IMR-90 (cell line): ENCODE measurements at places on chromosomes 1 and 21. TPM values are rescaled to one million over a fixed set of nuclear protein-coding genes. Genes with fewer than 3 reads are reported as not detected.

MIXL1 gene
- not detected in 2 replicates for total RNA-seq

UMODL1 gene
- total RNA-seq: not detected in 2 replicates

ERICH3 gene
- total RNA-seq: not detected in 2 replicates

SLC25A33 gene
- 3.0 and 3.6 TPM in 2 replicates for total RNA-seq

TINAGL1 gene
- 0.54 and 0.56 TPM in 2 replicates for total RNA-seq

TMOD4 gene
- total RNA-seq: not detected in 2 replicates

DCDC2B gene
- not detected in 2 replicates for total RNA-seq

NT5C1A gene
- not detected in 2 replicates for total RNA-seq

ICOSLG gene
- under 0.01 TPM in 2 replicates for total RNA-seq

TNFRSF9 gene
- total RNA-seq: 0.56 and 0.72 TPM in 2 replicates

SERPINC1 gene
- total RNA-seq: not detected in 2 replicates

GPATCH2 gene
- total RNA-seq: 11.8 and 22.8 TPM in 2 replicates

CR1L gene
- not detected in 2 replicates for total RNA-seq

GPR37L1 gene
- total RNA-seq: not detected in 2 replicates

OR14K1 gene
- total RNA-seq: not detected in 2 replicates

SPATA45 gene
- not detected in 2 replicates for total RNA-seq

FCRLB gene
- 0.90 and 1.1 TPM in 2 replicates for total RNA-seq

KRTAP23-1 gene
- not detected in 2 replicates for total RNA-seq

SLC25A34 gene
- under 0.01 TPM in 1 of 2 replicates, not detected in the other for total RNA-seq

KLHL12 gene
- 33.6 and 38.4 TPM in 2 replicates for total RNA-seq

NID1 gene
- 21.9 and 23.9 TPM in 2 replicates for total RNA-seq

ESPN gene
- under 0.01 TPM in 1 of 2 replicates, not detected in the other for total RNA-seq

FAM151A gene
- total RNA-seq: not detected in 2 replicates

FNDC7 gene
- total RNA-seq: under 0.01 TPM in 1 of 2 replicates, not detected in the other

PGLYRP3 gene
- total RNA-seq: not detected in 2 replicates

TENT5C gene
- total RNA-seq: 4.1 and 5.3 TPM in 2 replicates

ESRRG gene
- total RNA-seq: 0.54 and 0.56 TPM in 2 replicates

LCK gene
- total RNA-seq: not detected in 2 replicates

FAM72B gene
- total RNA-seq: 1.6 and 2.8 TPM in 2 replicates

MMEL1 gene
- total RNA-seq: under 0.01 TPM in 2 replicates

SDC3 gene
- 13.1 and 14.2 TPM in 2 replicates for total RNA-seq

KRTAP13-2 gene
- total RNA-seq: not detected in 2 replicates

RXRG gene
- not detected in 2 replicates for total RNA-seq

STUM gene
- total RNA-seq: not detected in 2 replicates

KRTAP20-3 gene
- not detected in 2 replicates for total RNA-seq

U2AF1 gene
- 6.5 and 16.4 TPM in 2 replicates for total RNA-seq

CLIC6 gene
- total RNA-seq: not detected in 2 replicates

OR10K2 gene
- total RNA-seq: not detected in 2 replicates

NPR1 gene
- not detected in 2 replicates for total RNA-seq

FLG2 gene
- total RNA-seq: not detected in 2 replicates

FAM167B gene
- 0.18 TPM in 1 of 2 replicates, not detected in the other for total RNA-seq

BACE2 gene
- 17.0 and 18.1 TPM in 2 replicates for total RNA-seq

MYBPH gene
- total RNA-seq: not detected in 2 replicates

ZNF691 gene
- total RNA-seq: 13.6 and 15.3 TPM in 2 replicates

SSU72 gene
- 33.7 and 43.3 TPM in 2 replicates for total RNA-seq

ERMAP gene
- total RNA-seq: 5.0 and 5.6 TPM in 2 replicates

CLSTN1 gene
- total RNA-seq: 30.1 and 31.9 TPM in 2 replicates

GRIK3 gene
- total RNA-seq: not detected in 2 replicates
